Hypothalamus (tissue), 51 donors: ENCODE measurements at places on chromosomes 3 and 15.

- DNase-seq = no peak
These were observed 5.7 kb downstream of the ATP13A3 start for GRCh38 chr3:194481103-194481502.

DNA sequence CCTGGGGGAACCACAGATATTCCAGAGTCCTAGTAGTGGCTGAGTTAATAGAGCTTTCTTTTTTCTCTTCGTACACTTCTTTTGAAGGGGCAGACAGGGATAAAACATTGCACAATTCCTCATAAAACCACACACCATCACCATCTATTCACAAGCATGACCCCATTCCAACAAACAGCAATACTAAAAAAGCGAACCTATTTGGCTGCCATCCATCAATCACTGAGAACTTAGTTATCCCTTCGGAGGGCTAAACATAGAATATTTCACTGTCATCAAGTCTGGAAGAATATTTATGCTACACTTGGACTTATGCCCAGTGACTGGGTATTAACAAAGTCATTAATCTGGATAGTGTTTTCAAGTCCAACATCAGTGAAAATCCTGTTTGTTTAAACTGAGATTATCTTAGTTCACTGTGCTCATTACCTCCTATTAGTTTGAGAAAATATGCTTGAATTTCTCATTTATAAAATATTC lies 80.3 kb upstream of the PRTG start:
- DNase-seq = no peak

- DNase-seq = no peak
These were observed 97.3 kb upstream of the ARHGEF3 start for GRCh38 chr3:56899078-56899477.

GRCh38 chr3:194689493-194689944 lies 3.8 kb downstream of the FAM43A start:
- no peak for DNase-seq

GRCh38 chr15:77869021-77869895 lies 208.3 kb downstream of the TBC1D2B start:
- no peak for DNase-seq
